ENCODE measurements at places on chromosomes 2 and 18.
A peak's percentile ranks its signal among the peaks of the same experiment; 100 is the strongest.

DNA sequence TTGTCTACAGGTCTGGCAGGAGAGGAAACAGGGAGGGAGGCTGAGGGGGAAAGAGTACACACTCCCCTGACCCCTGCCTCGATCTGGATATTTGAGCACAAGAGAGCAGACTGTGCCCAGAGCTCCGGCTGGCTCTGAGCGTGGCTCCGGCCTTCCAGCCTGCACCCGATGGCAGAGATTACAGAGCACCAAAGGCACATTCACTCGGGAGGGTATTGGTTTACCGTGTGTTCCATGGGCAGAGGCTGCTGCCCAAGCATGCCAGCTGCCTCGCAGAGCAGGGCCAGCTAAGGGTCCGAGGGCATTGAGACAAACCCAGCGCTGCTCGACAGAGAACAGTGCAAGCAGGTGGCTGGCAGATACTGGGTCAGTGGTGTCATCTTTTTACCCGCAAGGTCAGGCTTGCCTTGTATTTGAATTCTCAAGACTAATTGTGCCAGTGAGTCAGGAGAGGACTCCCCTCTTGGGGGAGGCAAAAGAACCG is 132.2 kb downstream of the TNS1 start:
- DNase-seq, result no peak

DNA sequence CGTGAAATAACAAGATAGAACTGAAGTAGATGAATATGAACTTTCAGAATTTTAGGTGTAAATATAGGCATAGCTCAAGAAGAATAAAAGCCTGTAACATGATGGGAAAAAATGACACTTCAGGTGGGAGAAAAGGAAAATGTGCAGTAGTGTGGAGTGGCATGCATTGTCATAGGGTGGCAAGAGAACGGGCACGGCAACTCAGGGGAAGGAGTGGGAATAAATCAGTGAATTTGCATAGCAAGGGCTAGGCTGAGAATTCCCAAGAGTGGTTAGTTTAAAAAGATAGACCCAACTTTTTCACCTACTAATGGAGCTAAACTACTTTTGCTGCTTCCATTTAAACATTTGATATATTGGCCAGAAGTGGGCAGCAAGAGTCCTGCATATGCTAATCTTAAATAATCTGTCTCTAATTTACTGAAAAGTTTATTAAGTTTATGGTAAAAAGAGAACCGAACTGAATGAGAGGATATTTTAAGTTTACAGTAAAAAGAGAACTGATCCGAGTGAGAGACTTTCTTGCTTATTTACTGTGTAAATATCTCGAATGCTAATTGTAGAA is 228.1 kb downstream of the CTNNA2 start:
- DNase-seq, result no peak

DNA sequence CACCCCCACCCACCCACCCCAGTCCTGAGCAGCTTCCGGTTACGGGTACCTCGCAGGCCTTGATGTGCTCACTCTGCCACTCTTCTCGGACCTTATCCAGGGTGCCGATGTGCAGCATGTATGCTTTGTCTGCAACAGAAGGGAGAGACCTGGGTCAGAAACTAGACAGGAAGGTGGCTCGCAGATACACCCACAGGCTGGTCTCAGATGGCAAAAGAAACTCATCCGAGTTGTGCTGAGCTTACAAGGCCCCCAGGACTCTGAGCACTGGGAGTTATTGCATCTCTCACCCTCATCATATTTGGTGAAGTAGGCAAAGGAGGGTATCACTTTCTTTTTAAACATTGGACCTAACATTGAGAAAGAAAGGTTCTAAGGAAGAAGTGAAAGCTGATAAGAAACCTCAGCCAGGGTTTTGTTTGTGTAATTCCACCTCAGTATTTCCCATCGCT is 30.6 kb upstream of the EPG5 start:
- no peak for DNase-seq

- DNase-seq, result peak; percentile 81
These were observed 74.7 kb upstream of the ETAA1 start for GRCh38 chr2:67322353-67323001.

GRCh38 chr2:168241208-168241607 is 6.2 kb downstream of the STK39 start:
- no peak for DNase-seq

GRCh38 chr18:43275546-43275945 is 1.7 kb downstream of the SYT4 start:
- DNase-seq, result no peak

DNA sequence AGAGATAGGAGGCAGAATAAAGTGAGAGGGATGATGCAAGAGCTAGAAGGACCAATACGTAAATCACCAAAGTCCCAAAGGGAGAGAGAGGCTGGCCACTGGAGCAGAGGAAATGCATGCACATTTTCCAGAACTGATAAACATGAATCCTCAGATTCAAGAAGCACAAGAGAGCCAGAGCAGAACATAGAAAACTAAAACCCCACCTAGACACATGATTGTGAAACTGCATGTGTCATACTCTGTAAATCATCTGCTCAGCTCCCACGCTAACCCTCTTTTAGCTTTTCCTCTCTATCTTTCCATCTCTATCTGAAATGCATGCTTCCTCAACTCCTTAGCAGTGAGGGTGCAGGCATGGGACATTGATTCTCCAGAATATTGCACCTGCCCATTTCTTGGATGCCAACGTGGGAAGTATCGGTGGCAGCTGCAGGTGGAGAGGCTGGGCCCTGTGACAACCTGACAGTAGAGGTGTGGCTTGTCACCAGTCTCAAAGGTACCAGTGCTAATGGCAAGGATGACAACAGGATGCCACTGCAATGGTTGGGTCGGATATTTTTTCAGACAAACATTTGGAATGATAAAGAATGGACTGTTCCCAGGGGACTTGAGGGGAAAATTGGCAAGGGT is 89.3 kb upstream of the OTOS start:
- no peak for DNase-seq

DNA sequence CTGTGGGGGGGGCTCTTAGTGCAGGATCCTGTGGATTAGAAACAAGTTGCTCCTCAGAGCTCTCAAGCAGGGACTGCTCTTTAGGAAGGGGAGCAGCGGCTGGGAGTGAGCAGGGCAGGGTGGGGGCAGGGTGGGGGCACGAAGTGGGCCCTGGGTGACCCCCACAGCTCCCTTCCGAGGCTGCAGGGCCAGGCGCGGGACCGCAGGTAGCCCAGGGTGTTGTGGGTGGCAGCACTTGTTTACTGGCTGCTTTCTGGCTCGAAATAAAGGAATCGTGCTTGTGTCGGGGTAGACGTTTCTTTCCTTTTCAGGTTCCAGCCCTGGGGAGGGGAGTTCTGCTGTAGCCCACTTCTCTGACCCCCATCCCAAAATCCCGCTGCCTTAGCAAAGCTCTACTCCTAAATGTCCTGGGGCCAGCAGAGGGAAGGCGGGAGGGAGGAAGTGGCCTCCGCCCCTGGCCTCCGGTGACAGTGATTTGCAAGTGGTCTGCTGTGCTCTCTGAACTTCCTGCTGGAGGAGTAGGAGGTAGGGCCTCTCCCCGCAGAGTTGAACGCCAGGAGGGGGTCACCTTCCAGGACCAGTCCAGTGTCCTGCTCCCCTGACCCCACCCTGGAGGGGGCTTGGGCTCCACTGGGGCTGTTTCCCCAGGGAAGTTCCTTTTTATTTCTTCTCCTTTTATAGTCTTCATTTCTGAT is 8.3 kb downstream of the NEU4 start:
- DNase-seq, result no peak

GRCh38 chr2:202965810-202966460 is 48.7 kb upstream of the NBEAL1 start:
- DNase-seq, result peak; percentile 47

- DNase-seq, result no peak
These were observed 606.4 kb downstream of the RNF144A start for GRCh38 chr2:7523481-7524120.

- DNase-seq, result no peak
These were observed 5.6 kb downstream of the FOSL2 start for GRCh38 chr2:28398101-28398834.

DNA sequence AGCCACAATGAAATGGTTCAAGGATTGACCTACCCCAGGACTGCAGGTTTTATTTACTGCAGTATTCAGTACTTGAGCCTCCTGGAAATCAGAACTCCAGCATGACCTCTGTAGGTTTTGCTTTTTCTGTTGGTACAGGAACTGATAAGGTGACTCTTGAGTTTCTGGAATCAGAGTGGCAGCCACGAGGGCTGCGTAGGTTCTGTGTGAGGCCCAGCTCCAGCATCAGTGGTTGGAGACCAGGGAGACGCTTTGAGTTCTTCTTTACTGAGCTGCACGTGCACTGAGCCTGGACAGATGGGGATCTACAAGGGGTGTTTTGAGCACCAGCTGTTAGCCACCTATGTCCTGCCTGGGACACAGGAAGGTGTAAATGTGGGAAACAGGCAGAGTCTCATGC is 222.7 kb upstream of the EPAS1 start:
- no peak for DNase-seq

DNA sequence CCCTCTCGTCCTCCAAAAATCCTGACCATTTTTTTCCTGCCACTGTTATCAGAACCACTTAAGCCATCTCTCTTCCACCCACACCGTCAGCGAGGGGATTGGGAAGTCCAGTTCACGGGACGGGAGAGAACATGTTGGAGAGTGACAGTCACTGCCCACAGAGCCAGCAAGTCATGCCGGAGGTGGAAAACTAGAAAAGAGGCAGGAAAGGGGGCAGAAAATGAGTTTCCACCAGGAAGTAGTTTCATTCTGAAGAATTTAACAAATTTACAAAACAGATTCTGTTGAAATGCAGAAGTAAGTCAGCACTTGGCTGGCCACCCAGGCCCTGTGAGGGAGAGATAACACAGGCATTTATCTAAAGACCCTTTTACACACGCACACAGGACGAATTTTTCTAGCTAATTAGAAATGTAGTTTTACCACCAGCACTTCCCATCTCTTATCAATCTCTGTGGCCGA is 431.3 kb downstream of the TSN start:
- DNase-seq, result no peak

GRCh38 chr2:233414273-233414654 is 60.0 kb downstream of the DGKD start:
- DNase-seq, result peak; percentile 66

- DNase-seq, result no peak
These were observed 7.4 kb upstream of the MOB1A start for GRCh38 chr2:74186038-74186437.

- DNase-seq, result no peak
These were observed 87.1 kb downstream of the HS1BP3 start for GRCh38 chr2:20563833-20564232.

DNA sequence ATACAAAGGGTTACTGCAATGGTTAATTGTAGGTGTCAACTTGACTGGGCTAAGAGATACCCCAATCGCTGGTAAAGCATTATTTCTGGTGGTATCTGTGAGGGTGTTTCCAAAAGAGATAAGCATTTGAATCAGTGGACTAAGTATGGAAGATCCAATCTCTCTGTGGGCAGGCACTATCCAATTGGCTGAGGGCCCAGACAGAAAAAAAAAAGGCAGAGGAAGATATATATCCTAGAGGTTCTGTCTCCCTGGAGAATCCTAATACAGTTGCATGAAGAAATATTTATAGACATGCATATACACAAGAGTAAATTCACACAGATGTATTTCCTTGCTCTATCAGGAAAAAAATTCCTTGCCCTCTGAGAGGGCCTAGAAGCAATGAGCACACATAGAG is 43.9 kb downstream of the TBC1D8 start:
- no peak for DNase-seq

- DNase-seq, result peak; percentile 21
These were observed 1.6 kb downstream of the SETBP1 start for GRCh38 chr18:44682201-44682870.

DNA sequence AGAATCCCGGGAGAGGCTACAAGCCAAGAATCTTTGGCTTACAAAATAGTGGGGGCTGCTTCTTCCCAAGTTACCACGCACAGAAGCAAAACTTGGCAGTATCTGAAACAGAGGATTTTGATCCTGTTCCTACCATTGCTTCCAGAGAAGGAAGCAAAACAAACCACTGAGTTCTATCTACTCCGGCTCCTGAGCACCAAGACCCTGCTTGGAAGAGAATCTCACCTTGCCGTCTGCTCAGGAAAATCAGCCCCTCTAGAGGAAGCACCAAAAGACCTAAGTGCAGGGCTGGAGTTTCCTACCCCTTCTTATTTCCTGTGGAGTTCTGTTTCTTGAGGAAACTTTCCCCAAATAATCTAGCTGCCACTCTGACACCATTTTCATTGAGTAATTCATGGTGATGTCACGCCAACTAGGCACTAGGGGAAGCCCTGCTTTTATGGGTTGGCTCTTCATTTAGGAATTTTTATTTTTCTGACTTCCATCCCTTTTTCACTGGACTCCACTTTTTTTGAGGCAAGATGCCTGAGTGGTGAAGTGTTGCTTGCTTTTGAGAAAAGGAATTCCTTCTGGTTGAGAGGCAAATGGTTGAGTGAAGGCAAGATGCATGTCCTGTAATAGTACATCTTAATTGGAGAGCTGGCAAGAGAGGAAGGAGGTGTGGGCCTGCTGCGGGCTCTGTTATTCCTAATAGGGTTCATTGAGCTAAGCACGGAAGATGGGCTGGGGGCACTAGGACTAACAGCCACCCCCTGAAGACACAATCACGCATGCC is 36.8 kb upstream of the EML4 start:
- peak; percentile 35 for DNase-seq

- DNase-seq, result no peak
These were observed 5.5 kb upstream of the RNF144A start for GRCh38 chr2:6911721-6912120.

DNA sequence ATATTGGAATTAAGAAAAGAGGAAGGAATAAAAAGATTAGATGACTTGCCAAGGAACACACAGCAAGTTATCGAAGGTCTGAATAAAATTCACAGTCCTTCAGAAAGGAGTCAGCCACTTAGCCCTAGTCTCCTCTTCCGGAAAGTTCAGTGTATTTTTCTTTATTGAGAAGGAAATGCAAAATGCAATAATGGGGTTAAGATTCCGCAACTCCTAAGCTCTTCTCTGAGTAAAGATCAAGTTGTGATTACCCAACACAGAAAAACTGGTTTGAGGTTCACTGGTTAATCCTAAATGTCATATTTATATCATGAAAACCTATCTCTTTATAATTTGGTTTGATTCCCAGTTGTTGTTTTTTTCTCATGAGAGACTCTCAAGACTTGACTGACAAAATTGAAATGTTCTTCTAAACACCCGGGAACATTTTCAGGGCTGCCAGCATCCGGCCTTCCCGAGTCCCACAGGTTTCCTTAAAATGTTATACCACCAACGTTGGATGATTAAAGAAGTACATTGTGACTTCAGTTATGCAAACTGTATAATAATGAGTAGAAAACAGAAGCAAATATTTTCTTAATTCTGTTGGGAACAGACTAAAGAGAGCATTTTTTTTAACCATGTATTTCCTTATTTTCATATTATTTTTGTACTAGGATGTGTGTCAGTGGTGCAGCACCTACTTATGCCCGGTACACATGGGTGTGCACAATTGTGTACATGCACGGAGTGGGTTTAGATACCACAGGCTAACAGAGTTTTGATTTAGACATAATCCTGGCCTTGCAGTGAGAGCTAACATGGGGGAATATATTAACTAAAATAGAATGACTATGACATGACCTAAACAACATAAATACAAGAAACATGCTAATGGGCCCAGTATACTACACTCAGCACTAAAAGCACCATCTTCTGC is 100.2 kb downstream of the STK39 start:
- DNase-seq, result no peak

All from urothelium cell line (cell line).